ENCODE measurements at places on chromosomes 2 and 18.

DNA sequence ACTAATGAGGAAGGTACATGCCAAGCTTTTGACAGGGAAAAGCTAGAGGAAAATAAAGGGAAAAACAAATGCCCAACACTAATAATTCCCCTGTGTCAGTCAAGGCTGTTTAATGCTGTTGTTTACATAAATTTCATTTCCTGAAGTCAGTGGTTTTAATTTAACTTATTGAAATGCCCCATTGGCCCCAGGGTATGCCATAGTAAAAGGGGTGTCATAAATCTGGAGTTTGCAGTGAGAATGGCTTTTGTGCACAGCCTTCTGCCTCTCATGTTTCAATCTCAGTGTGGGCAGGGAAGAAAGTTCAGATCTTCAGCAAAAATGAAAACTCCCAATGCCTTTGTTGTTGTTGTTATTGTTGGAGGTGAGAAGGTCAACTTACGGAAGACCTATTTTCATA lies 550.1 kb upstream of the DCC start:
- DNase-seq = no peak

- DNase-seq = no peak
These were observed 54.1 kb downstream of the VIL1 start for GRCh38 chr2:218472988-218473387.

DNA sequence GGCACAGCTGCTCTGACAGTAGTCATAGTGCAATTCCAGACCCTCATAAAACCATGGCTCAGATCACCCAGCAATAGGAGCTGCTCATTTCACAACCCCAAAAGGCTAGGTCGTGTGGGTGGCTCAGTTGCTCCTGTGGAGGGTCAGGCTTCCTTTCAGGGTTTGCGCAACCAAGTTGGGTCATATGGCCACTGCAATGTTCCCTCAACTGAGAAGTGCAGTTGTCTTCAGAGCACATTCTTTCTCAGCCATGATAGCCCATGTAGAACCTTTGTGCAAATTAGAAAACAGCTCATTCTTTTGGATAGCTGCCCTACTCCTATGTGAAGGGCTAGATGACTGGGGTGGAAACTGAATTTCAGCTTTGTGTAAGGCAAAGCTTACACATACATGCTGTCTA lies 3.2 kb downstream of the SERPINB13 start:
- DNase-seq = no peak

GRCh38 chr2:100730290-100730868 lies 89.6 kb upstream of the NPAS2 start:
- DNase-seq = no peak

- no peak for DNase-seq
These were observed 93.7 kb downstream of the DYNAP start for GRCh38 chr18:54684784-54685183.

GRCh38 chr2:228657807-228658402 lies 476.4 kb upstream of the SPHKAP start:
- no peak for DNase-seq

DNA sequence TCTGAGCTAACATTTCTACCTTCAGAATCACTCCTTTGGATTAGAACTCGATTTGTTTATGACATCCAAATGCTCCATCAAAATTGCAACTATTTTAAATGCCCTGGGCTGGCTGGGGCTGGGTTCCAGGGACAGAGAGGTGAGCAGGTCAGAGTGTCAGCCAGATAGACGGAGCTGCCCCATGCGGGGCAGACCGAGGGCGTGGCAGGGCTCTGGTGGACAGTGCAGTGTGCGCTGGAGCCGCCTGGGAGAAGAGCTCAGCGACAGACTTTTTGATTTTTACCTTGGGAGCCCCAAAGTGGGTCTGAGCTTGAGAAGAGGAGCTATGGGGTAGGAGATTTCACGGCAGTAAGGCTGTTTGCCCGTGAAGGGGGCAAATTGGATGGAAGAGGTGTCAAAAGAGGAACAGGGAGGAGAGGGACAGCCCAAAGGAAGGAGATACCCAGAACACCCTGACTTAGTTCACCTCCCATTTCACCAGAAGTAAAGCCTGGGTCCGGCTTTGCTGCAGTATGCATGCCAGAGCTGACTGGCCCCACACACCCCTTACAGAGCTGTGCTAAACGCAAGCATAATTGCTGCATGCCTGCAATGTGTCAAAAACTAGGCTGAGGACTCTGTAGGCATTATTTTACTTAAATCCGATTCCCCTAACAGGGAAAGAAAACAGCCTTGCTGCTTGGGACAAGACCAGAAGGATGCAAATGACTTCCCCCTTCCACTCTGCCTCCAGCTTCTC lies 33.7 kb downstream of the EN1 start:
- DNase-seq = no peak

DNA sequence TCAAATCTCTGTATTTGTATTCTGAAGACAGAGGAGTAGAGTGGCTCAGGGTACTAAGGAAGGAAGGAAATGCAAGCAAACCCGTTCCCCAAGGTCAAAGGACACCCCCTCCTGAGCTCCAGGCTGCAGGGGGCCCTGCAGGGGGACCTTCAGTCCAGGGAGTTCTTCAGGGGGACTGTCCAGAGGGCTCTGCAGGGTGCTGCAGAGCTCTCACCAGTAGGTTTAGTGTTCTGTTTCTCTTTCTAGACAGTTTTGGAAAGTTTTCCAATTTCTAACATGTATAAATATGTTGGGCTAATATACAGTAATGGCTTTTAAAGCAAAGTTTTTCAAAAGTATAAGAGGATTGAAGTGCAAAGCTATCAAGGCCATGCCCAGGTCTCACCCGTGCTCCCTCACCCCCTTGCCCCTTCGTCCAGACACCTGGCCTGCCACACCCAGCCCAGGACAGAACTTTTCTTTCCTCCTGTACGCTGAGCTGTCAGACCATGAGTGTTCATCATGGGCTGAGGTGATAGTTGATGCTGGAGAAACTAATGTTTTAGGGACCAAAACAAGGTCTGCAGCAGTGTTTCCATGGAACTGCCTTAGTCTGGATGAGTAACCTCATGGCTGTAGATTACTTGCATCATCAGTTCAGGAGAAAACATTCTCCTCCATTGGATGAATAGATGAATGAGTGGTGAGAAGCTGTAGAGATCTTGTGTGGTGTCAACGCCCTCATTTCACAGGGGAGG lies 134.2 kb downstream of the GLI2 start:
- no peak for DNase-seq

GRCh38 chr2:203569677-203570316 lies 34.7 kb upstream of the RAPH1 start:
- DNase-seq = no peak

- no peak for DNase-seq
These were observed 4.4 kb downstream of the FBXO41 start for GRCh38 chr2:73279852-73280251.

GRCh38 chr18:43007365-43007764 lies 108.1 kb downstream of the RIT2 start:
- no peak for DNase-seq

DNA sequence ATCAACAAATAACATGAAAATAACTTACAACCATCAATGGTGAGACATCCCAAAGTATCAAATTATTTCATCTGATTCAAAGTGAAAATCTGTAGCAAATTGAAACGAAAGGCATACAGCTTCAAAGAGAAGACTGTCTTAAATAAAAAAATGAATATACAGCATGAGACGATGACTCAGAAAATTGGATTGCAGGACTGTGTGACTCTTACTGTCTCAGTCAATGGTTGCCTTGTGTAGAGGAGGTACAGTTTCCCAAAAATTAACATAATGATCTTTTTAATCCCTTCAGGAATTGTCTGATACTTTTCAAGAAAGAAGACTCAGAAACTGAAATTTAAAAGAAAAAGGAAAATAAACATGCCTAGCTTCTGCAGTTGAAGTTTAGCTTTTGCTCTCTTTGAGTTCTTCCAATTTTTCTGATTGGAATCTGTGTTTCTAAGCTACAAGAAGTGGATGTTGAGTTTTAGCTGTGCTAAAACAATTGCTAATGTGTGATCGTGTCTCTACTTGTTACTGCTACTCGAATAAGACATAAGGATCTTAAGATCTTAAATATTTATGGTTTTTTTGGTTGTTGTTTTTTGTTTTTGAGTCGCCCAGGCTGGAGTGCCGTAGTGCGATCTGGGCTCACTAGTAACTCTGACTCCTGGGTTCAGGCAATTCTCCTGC lies 41.1 kb upstream of the EPB41L3 start:
- DNase-seq = no peak

DNA sequence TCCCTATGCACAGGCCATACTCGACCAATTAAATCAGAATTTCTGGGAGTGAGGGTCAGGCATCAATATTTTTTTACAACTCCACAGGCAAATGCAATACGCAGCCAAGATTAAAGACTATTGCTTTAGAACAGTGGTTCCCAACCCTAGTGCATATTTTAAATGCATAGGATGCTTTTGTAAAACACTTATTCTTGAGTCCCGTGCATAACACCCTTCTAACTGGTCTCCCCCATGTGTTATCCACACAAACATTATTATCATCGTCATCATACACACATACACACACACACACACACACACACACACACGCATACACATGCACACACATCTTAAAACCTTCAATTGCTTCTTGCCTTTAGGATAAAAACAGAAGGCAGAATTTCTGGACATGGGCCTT lies 145.0 kb upstream of the PELI1 start:
- DNase-seq = no peak

GRCh38 chr2:214881647-214882202 lies 72.2 kb upstream of the BARD1 start:
- DNase-seq = no peak

DNA sequence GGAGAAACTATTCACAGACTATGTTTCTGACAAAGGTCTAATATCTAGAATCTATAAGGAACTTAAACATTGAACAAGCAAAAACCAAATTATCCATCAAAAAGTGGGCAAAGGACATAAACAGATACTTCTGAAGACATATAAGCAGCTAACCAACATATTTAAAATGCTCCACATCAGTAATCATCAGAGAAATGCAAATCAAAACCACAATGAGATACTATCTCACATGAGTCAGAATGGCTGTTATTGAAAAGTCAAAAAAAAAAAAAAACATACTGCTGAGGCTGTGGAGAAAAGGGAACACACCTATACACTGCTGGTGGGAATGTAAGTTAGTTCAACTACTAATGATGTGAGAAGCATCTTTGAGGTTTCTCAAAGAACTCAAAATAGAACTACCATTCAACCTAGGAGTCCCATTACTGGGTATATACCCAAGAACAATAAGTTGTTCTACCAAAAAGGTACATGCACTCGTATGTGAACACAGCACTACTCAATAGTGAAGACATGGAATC lies 220.4 kb upstream of the TFPI start:
- no peak for DNase-seq

DNA sequence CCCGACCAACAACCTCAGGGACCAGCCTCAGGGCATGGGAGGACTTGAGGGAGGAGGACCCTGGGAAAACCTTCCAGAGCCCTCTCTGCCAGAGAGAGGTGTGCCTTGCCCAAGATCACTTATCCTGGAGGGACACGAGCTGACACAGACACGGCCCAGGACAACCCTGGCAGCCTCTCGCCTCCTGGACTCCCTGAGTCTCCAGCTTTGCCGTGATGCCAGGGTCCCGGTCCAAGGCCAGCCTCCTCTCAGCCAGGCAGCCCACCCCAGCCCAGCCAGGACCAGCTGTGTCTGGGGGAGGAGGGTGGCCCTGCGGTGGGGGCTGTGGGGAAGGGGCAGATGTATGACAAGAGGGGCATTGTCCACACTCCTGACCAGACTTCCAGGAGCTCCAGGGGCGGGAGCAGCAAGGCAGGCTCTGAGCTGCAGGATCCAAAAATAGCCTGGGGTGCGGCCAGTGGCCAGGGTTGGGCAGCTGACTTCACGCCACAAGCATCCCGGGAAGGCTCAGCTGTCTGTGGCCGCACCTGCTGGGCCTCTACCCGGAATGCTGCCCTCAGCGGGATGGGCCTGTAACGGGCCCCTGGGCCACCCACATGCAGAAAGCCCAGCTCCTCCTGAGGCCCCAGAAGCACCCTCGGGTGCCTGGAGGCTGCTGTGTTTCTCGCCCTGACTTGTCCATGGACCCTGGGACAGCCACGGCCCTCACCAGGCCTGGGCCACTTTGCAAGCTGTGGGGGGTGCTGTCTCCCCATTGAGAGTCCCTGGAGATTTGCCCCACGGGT lies 65.5 kb upstream of the GPC1 start:
- DNase-seq = no peak

DNA sequence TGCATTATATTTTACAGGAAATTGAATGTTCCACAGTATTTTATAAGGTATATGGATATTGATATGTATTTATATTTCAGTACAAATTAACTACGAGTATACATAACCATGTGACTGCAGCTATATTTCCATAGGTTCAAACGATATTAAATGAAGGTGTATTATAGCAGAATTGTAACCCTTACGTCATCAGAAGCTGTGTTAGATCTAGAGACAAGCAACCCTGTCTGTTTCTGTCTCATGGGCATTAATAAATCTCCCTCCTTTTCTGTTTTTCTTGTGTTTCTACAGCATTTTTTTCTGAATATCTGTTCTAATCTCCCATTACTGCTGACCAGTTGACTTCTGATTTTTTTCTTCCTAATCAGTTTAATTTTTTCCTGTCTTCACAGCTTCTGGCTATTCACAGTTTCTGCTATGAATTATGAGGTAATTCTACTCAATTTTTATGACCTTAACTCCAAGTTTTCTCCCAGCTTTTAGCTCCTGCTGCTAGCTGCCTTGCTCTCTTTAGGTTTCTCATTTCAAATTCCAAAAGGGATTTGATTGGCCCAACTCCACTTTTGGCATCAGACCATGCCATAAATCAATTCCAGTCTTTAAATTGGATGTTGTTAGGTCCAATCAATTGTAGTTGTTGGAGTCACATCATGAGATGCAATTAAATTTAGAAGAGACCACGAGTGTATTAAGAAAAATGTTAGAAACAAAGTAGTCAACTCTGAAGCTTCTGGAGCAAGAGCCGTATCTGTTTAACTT lies 277.5 kb upstream of the ZSWIM2 start:
- no peak for DNase-seq

DNA sequence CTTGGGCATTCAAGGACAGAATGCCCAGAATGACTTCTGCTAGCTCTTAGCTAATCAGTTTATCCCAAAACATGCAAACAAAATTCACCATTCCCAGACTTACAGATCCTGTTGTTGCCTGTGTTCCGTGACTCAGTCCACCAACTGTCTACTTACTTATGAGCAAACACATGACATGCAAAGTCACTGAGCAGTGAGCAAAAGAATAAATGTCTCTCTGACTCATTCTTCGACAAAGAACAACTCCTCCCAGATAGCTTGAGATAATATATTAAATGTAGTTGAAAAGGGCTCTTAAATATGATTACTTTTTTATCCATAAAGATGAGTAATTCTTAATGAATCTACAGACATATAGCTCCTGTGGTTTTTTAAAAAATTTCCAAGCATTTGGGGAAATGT lies 9.0 kb upstream of the CREG2 start:
- no peak for DNase-seq
